Trophoblast cell (in vitro differentiated cells and primary cell): ENCODE measurements at places on chromosomes 7 and 10.

GRCh38 chr7:25444991-25445390 is 216.7 kb upstream of the NPVF start:
- DNase-seq: no peak

GRCh38 chr7:45160417-45160881 is 2.9 kb downstream of the RAMP3 start:
- no peak for DNase-seq

- DNase-seq: no peak
Observed at GRCh38 chr10:98953251-98953650, 282.4 kb downstream of the HPSE2 start.

GRCh38 chr10:99330347-99330924 is 1.3 kb downstream of the CNNM1 start:
- DNase-seq: no peak

- DNase-seq: no peak
Observed at GRCh38 chr7:16774294-16774693, 20.7 kb downstream of the TSPAN13 start.

DNA sequence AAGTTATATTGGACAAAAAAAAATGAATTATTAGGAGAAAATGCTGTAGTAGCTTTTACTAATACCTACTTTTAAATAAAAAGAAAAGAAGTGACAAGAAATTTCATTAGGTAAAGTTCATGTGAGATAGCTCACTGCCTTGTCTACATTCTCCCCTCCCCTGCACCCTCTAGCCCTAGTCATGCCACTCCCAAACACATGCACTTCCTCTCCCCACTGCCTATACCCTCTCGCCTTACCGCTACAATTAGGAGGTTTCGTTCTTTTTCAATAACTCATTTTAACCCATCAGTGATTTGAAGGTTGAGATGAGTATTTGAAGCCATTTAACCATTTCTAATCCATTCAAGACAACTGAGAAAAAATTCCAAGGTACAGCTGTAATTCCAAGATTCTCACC is 75.3 kb downstream of the HIBADH start:
- no peak for DNase-seq

GRCh38 chr7:44634839-44635591 is 28.6 kb downstream of the OGDH start:
- DNase-seq: no peak

DNA sequence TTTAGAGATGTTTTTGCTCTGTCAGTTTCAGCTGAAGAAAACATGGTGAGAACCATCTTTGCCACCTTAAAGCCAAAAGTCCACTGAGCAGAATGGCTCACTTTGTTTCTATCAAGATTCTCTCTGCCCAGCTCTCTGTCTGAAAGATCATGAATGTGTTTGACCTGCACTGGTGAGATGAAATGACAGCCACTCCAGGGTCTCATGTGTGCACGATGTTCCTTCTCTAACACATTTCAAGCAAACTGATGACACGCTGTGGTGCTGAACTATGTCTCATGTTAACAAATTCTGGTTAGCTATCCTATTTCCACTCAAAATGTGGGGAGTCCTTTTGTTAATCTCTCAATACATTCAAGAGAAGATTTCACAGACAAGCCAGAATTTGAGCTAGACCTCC is 260.6 kb downstream of the GLI3 start:
- no peak for DNase-seq

GRCh38 chr7:15046861-15047260 is 144.3 kb upstream of the DGKB start:
- DNase-seq: no peak
